ENCODE measurements at places on chromosomes 12 and 14.
A peak's percentile ranks its signal among the peaks of the same experiment; 100 is the strongest.

DNA sequence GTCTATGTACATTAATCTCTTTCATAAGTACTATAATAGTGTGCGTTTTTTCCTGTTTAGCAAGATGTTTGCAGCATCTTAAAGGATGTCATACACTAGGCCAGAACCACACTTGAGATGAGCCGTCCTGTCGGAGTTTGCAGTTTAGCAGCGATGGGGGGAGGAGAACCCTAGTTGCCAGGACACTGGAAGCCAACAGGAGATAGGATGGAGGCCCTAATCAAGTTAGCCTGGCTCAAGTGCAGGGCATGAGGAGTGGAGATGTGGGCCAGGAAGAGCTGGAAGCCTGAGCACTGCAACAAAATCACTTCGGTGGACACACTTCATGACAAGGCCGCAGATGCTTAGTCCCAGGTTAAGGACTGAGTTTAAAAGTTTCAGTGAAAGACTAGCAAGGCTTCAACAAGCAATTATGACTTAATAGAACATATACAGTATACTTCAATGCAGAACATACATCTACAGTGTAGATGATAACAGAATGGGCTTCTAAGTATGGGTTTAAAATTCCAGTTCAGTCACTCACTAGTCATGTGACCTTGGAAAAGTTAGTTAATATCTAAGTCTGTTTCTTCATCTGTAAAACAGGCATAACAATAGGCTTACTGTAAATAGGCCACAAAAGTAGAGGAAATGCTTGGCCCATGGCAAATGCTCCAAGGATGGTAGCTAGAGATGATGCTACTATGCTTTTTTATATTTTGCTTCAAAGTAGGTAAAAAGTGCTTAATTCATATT, 77.1 kb downstream of the PTPN21 start:
- no peak for DNase-seq

DNA sequence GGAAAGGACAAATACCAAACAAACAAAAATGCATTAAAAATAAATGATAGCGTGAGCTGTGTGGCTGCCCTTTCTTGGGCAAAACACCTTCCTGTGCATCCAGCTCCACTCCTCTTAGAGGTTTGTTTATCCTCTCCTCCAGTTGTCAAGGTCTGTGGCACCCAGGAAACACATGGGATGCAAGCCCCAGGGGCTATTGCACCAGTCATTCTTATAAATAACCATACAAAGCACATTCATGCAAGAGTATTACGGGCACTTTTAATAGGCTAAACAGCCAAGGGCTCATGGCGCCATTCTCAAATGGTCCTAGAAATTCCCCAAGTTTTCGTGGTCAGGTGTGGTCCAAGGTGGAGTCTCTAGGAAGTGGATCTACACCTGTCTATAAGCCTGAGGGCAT, 257.0 kb downstream of the DPF3 start:
- no peak for DNase-seq

DNA sequence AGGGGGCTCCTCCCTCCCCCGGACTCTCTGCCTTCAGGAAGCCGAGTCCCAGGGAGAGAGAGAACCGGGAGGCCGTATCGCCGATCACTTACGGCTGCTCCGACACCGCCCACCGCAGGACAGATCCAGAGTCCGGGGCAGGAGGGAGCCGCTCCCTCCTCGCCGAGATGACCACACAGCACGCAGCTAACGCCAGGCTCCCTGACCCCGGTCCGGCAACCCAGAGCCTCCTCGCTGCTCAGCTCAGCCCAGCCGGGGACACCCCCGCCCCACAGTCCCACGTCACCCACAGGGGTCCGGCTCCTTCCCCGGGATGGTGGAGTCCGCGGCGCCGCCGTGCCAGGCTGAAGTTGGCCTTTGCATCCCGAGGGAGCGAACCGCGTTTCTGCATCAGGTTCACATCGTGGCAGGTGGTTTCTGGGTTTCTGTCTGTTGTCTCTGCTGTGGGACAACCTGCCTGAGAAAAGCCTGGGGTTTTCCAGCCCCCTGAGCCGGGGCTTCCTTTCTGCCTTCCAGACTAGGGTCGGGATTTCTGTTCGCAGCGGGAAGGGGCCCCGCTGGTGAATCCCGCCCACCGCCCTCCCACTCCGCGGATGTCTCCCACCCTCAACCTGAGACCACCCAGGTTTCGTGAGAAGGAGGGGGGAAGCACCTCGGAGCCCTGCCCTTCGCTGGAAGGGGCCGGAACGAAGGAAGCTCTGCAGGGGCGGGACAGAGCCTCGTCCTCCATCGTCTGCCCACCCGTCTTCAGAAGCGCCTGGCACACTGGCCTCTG, 61.2 kb downstream of the NOC4L start:
- no peak for DNase-seq

DNA sequence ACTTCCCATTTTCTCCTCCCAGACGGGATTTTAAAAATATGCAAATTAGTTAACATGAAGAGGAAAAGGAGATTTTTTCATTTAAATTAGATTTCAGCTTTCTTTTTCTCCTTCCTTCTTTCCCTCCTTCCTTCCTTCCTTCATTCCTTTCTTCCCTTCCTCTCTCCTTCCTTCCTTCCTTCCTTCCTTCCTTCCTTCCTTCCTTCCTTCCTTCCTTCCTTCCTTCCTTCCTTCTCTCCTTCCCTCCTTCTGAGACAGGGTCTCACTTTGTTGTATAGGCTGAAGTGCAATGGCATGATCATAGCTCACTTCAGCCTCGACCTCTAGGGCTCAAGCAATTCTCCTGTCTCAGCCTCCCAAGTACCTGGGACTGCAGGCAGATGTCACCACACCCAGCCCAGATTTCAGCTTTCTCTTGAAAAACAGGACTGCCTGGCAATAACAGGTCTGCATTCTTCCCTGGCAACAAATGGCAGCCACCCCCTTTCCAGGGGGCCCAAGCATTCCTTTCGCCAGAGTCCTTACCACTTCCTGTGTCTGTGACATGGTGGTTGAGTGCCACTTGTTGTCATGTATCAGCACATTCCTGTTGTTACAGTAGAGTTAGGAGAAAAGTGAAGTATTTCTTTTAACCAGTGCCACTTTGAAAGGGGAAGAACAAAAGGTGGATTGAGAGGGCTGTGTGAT, 119.1 kb downstream of the PTPN11 start:
- no peak for DNase-seq

DNA sequence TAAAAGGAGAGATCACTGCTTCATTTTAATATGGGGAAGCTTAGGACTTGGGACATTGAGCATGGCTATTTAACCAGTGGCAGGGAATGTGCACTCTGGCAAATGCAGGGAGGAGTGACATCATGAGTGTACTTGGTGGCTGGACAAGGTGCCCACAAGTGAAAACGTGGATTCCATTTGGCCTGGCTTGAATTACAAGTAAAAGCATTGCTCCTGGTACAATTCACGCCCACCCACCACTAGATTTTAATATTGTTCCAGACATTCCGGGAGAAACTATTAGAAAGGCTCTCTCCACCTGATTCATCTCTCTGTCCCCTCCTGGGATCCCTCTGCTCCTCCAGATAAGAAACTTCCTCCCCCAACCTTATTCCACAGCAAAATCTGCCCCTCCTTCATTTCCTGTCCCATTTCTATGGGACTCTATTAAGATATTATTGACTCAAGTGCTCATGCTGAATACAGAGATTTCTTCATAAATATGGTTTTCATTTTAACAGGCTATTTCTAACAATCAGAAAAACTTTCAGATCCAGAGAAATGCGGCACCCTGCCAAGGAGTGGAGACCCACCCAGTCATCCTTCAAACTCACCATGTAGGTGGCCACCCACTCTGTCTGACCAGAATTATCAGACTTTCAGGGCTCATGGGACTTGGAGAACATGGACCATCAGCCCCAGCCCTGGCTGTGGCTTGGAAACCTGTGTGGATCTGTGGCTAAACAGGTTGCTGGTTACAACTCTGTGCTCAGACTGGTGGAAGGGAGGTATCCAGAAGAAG, 43.2 kb downstream of the SSPN start:
- DNase-seq = peak; percentile 25

- DNase-seq = no peak
These were observed 5.5 kb upstream of the GAS2L3 start for GRCh38 chr12:100567945-100568344.

- DNase-seq = no peak
These were observed 111.5 kb upstream of the IFNG-AS1 start for GRCh38 chr12:67877727-67878126.
